Germinal center (tissue), 1 donor: ENCODE measurements at places on chromosomes 5 and 9.

DNA sequence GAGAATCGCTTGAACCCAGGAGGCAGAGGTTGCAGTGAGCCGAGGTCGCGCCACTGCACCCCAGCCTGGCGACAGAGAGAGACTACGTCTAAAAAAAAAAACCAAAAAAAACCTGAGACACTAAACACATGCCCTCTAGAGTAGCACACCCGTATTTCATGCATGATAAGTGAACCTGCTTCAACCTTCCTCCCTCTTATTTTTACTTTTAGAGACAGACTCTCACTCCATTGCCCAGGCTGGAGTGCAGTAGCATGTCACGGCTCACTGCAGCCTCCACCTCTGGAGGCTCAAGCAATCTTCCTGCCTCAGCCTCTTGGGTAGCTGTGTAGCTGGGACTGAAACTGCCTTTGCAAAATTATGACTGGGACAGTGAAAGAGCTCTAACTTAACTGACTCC, 17.6 kb upstream of the NANS start:
- DNase-seq = no peak

DNA sequence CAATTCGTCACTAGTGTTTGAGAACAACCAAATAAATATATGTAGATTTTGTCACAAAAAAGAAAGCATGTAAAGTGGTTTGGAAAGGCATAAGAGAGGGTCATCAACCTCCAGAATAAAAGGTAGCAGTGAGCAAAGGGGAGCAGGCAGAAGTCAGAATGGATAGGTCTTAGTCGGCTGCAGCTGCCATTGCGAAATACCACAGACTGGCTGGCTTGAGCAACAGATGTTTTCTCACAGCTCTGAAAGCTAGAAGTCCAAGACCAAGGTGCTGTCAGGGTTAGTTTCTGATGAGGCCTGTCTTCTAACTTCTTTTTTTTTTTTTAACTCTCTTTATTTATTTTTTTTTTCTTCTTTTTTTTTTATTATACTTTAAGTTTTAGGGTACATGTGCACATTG, 208.1 kb upstream of the PIK3R1 start:
- no peak for DNase-seq

DNA sequence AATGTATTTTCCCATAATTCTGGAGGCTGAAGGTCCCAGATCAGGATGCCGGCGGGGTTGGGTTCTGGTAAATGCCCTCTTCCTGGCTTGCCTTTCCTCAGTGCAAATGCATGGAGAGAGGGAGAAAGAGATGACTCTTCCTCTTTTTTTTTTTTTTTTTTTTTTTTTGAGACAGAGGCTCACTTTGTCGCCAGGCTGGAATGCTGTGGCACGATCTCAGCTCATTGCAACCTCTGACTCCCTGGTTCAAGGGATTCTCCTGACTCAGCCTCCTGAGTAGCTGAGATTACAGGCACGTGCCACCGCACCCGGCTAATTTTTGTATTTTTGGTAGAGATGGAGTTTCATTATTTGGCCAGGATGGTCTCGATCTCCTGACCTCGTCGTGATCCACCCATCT, 300.0 kb upstream of the TAS2R1 start:
- no peak for DNase-seq

GRCh38 chr9:83920469-83920926, 734 bp downstream of the KIF27 start:
- DNase-seq = peak; percentile 49
